ENCODE measurements at places on chromosomes 2 and 18. TPM values are rescaled to one million over a fixed set of nuclear protein-coding genes. Genes with fewer than 3 reads are reported as not detected.

DNA sequence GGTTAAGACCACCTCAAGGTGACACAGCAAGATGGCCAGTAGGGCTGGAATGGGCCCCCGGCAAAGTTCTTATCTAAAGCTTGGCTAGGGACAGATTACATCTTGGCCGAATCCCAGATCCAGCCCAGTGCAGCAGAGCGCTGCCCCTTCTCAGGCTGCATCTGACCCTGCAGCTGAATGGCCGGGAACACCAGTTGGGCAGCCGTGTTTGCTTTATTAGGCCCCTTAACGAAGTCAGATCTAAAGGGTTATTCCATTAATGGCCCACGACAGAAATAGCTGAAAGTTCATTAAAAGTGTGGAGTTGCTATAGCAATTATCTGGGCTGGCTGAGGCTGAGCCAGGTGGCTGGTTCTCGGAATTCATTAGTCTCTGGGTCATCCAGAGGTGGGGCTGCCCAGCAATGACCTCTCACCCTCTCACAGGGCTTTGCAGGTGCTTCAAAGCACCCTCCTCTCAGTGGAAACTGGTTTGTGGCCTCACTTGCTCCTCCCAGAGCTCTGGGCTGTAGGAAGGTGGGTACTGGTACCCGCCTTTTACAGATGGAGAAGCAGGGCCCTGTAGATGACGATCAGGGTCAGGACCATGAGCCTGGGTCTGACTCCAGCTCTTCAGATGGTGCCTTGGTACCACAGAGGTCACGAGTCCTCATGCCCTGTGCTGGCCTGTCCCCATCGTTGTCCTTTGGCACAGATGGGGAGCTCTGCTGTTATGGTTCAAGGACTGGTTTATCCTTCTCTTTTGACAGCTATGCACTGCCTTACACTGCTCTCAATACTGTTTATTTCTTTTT, 68.8 kb downstream of the EMX1 start:
- no peak for DNase-seq
- H3K27ac ChIP-seq: no peak overlapping the region
- no peaks in the 10 kb centered on the region for H3K27me3 ChIP-seq
- no peak overlapping the region for H3K4me3 ChIP-seq
- no peaks in the 10 kb centered on the region for H3K36me3 ChIP-seq

DNA sequence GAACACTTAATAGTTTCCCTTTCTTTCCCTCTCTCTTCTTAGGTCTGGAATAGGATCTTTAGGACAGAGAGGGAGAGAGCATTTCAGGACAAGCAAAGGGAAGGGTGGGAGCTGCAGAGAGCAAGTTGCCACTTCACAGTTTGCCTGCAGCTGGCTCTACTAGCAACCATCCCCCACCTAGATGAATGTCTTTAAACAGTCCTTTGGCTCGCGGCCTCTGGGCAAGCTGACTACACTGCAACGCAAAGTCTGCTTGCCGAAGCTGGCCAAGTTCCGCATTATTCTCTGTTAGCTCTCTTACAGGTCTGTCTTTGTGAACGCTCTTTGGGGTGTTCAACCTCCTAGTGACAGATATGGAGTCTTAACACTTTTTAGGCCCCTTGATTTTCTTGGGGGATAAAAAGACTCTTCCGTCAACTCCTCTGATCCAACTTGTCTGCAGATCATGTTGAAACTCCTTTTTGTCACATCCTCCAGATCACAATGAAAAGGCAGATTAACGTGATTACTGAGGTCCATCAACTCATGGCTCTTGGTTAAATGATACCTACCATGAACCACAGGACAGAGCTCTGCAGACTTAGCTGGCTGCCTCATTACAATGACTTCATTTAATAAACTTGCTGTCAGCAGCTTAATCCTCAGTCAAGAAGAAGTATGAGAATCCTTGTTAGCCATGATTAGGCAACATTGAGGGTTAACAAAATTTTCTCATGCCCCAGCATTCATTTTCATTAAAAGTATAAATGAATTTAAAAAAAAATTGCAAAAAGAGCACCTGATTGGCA, 74.6 kb downstream of the SLC4A3 start:
- peaks cover 3% of the 10 kb centered on the region for H3K36me3 ChIP-seq
- H3K4me1 ChIP-seq: peaks cover 100% of the 10 kb centered on the region
- peak overlapping the region; percentile 98 for H3K27ac ChIP-seq
- DNase-seq: no peak
- no peak overlapping the region for H3K4me3 ChIP-seq

- peaks cover 51% of the 10 kb centered on the region for H3K27me3 ChIP-seq
- no peak for DNase-seq
- H3K36me3 ChIP-seq: no peaks in the 10 kb centered on the region
These were observed 358.7 kb upstream of the TNP1 start for GRCh38 chr2:217218269-217219163.

DNA sequence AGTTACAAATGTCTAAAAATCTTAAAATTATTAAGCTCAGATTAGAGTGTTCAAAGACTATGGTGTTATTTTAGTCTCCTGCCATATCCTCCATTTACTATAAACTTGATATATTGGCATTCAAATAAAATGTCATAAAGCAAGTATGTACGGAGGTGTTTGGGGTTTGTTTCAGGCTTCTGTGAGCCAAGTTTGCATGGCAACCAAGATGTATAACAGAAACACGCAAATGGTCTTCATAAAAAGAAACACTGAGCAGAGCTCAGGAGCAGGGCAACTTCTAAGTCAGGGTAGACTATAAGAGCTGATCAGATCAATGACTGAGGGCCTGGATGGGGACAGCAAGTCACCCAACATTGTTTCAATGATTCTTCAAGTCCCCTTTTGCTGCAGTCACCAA, 20.5 kb upstream of the OSR1 start:
- no peaks in the 10 kb centered on the region for H3K36me3 ChIP-seq
- H3K4me1 ChIP-seq: no peaks in the 10 kb centered on the region
- DNase-seq: no peak
- H3K4me3 ChIP-seq: no peak overlapping the region

DNA sequence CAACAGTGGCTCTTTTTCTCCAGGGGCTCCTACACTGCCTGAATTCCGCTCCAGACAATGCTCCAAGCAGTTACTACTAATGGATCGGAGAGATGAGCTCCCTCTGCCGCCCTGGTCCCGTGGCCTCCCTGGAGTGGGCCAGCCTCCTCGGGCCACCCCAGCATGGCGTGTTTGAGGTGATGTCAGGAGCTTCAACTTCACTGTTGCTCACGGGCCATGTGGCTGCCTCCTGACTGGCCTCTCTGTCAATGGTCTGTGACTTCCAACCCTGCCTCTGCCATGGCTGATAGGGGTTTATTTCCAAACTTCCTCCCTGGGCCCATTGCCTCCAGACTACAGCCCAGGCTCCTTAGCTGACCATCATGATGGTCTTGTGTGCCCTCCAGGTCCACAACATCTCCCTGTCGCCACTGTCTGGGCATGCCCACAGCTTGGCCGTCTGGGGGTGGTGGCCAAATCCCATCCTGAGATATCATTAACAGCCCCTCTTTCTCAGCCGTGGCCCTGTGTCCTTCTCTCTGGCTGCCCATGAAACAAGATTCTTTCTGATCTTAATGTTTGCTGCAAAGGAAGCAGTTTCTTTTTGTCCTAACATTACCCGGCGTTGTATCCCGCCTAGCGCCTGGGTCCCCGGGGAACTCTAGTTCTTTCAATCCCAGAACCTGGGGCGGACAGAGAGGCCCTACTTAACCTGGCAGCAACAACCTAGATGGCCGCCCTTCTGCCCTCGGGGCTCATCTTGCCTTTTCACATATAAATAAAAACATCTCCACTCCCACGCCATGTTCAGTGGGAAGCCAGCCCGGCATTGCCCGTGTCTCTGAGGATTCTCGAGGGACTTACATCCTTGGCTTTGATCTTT, 38.1 kb downstream of the ATOH8 start:
- DNase-seq: no peak
- H3K4me3 ChIP-seq: no peak overlapping the region
- H3K36me3 ChIP-seq: no peaks in the 10 kb centered on the region
- H3K4me1 ChIP-seq: peaks cover 8% of the 10 kb centered on the region
- no peak overlapping the region for H3K27ac ChIP-seq

GRCh38 chr18:57631697-57632096, 10.1 kb upstream of the NARS1 start:
- no peaks in the 10 kb centered on the region for H3K36me3 ChIP-seq
- H3K27me3 ChIP-seq: no peaks in the 10 kb centered on the region
- no peak for DNase-seq
- no peak overlapping the region for H3K27ac ChIP-seq

DNA sequence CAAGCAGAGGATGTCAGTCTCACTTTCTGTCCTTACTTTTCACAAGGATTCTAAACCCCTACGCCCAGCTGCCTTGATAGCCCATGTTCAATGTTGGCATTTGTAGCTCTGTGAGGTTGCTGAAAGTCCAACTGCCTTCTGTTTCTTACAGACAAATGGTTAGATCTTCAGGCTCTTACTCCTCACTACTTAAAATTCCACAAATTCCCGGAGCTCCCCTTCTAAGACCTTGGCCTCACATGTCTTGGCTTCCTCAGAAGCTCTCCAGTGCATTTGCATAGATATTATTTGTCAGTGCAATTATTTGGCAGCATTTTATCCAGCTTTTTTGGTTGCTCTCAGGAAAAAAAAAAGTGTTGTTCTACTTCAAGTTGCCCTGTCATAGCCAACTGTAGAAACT, 453.7 kb upstream of the CELF4 start:
- H3K27ac ChIP-seq: no peak overlapping the region
- H3K4me1 ChIP-seq: no peaks in the 10 kb centered on the region
- no peaks in the 10 kb centered on the region for H3K36me3 ChIP-seq
- H3K4me3 ChIP-seq: no peak overlapping the region
- H3K27me3 ChIP-seq: no peaks in the 10 kb centered on the region

Gene CHRND
- total RNA-seq: not detected

Gene RAB6C
- total RNA-seq: not detected

Gene FLACC1
- 0.74 TPM for total RNA-seq

Gene SLC23A3
- 4.8 TPM for total RNA-seq

Gene MFSD6
- 18.6 TPM for total RNA-seq

Data from HCT116 (cell line).